ENCODE measurements at places on chromosomes 12 and 14.
A peak's percentile ranks its signal among the peaks of the same experiment; 100 is the strongest.

DNA sequence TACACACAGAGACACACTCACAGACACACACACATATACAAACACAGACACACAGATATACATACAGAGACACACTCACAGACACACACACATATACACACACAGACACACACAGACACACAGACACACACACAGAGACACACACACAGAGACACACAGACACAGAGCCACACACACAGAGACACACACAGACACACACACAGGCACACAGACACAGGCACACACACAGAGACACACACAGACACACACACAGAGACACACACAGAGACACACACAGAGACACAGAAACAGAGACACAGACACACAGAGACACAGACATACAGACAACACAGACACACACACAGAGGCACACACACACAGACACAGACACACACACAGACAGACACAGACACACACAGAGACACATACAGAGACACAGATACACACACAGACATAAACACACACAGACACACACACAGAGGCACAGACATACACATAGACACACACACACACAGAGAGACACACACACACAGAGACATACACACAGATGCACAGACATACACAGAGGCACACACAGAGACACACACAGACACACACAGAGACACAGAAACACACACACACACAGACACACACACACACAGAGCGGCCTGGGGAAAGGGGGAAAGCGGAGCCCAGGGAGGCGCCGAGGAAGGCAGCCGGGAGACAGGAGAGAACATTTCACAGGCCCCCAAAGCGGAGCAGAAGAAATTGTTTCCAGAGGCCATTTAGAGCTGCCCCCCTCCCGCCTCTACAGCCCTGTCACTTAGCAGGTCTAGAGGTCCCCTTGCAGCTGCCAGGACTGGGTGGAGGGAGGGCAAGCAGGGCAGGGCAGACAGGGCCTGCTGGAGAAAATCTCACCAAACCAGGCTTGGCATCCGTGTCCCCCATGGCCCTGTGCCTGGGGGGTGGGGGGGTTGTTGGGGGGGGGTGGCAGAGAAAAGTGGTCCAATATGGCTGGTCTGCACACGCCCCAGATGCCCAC is 38.9 kb downstream of the SERPINA3 start:
- DNase-seq = no peak

DNA sequence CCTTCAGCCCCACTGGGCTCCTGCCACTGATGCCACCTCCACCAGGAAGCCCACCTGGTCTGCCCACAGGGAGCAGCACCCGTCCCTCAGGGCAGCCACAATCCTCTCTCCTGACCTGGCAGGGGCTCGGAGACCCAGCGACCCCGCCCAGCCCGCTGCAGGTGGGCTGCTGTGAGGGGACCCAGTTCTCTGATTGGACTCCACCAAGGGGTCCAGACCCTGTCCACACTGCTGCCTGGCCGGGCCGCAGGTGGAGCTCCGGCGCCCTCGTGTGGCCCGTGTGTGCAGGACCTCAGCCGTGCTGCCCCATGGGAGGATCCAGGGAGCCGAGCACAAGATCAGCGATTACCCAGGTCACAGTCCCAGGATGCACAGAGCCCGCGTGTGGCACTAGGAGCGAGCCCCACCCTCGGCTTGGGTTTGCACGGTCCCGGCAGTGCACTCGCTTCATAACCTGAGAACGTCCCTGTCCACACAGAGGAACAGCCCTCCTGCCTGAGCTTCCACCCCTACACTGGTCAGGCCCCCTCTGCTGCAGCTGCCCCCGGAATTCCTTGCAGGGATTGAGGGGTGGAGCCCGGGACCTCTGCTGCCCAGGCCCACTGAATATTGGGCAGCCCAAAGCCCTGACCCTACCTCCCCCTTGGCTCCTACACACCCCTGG is 35.4 kb upstream of the TMEM179 start:
- DNase-seq = no peak

DNA sequence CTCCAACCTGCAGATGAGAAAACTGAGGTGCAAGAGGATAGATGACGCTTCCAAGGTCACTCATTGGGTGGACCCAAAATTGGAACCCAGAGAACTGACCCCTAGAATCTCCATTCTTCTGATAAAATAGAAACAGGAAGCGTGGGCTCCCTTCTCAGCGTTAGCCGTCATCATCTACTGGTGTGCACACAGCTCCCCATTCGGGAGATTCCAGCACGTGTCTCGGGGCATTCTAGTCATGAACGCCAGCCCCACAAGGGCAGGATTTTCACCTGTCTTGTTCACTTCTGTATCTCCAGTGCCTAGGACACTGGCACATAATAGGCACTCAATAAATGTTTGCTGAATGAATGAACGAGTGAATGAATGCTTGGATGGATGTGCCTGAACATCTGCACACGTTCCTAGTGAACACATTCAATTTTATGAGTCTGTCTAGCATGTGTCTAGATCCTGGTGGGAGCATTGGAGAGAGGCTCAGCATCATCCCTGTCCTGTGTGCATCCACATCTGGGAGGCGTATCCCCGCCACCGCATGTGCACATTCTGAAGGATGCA is 30.5 kb downstream of the RASAL1 start:
- DNase-seq = no peak

- DNase-seq = no peak
Measured at GRCh38 chr12:50051101-50051806, 6.1 kb upstream of the ASIC1 start.

DNA sequence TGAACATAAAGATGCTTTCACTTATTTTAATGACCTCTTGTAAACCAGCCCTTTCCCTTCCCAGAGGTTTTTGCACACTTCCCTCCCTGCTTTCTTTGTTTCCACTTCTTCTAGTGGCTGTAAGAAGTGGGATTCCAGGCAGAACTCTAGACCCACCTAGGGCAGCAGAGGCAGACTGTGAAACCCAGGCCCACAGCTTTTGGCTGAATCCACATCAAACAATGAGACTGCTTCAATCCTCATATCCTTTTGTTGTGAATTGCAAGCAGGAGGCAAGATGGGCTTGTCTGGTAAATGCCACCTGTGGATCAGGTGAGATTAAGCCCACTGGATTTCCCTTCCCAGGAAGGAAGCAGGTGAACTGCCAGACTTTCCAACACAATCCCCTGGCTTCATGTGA is 12.8 kb downstream of the CCDC177 start:
- no peak for DNase-seq

DNA sequence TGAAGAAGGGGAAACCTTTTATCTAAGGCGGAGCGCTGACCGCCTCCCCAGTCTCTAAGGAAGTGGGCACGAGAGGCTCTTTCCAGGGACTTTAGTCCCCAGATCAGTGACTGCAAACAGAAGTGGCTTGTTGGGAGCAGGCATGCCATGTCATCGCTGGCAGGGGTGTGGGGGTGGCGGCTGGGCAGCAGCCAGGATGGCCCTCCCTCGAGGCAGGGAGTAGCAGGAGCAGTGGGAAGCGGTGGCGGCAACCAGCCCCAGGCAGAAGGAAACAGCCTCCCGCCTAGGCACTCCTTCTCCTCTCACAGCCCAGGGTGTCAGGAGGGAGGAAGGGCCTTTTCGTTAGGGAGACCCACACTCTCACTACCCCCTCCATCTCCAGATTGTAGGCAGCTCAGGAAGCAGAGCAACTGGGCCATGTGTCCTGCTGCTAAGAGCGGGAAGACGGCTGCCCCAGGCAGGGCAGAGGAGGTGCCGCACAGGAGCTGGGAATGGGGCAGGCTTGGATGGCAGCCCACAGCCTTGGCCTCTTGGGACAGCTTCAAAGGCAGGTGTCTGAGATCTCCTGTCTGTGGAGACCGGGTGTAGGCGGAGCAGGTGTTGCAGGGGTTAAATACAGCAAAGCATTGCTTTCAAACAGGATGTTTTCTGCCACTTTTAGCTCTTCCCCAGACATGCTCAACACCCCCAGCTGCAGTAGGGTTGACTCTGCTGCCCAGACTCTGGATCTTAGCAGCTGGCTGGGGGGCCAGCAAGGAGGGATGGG is 21.8 kb downstream of the VDR start:
- peak; percentile 2 for DNase-seq

DNA sequence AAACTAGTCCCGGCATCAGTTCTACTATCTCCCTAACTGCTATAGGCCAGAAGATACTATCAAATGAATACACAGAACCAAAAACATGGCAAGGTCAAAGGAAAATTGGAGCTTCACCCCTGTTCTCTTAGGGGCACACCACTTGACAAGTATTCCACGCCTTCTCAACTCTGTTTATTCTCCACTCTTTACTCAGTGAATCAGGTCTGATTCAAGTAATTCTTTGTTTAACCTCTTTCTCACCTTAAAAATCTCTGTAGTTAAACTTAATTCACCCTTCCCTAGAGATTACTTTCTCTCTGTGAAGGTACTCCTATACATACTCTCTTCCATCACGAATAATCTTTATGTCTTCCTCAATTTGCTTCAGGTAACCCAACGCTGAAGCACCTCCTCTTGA is 248.9 kb downstream of the MED13L start:
- DNase-seq = no peak

GRCh38 chr14:61107869-61108493 is 126.9 kb downstream of the SLC38A6 start:
- no peak for DNase-seq

- no peak for DNase-seq
Measured at GRCh38 chr14:94857950-94858349, 88.0 kb upstream of the GSC start.

DNA sequence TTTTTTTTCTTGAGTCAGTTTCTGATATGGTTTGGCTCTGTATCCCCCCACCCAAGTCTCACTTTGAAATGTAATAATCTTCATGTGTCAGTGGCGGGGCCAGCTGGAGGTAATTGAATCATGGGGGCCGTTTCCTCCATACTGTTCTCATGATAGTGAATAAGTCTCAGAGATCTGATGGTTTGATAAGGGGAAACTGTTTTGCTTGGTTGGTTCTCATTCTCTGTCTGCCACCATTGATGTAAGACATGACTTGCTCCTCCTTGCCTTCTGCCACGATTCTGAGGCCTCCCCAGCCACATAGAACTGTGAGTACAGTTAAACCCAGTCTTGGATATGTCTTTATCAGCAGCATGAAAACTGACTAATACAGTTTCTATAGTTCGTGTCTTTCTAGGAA is 42.9 kb downstream of the WNK1 start:
- DNase-seq = no peak

DNA sequence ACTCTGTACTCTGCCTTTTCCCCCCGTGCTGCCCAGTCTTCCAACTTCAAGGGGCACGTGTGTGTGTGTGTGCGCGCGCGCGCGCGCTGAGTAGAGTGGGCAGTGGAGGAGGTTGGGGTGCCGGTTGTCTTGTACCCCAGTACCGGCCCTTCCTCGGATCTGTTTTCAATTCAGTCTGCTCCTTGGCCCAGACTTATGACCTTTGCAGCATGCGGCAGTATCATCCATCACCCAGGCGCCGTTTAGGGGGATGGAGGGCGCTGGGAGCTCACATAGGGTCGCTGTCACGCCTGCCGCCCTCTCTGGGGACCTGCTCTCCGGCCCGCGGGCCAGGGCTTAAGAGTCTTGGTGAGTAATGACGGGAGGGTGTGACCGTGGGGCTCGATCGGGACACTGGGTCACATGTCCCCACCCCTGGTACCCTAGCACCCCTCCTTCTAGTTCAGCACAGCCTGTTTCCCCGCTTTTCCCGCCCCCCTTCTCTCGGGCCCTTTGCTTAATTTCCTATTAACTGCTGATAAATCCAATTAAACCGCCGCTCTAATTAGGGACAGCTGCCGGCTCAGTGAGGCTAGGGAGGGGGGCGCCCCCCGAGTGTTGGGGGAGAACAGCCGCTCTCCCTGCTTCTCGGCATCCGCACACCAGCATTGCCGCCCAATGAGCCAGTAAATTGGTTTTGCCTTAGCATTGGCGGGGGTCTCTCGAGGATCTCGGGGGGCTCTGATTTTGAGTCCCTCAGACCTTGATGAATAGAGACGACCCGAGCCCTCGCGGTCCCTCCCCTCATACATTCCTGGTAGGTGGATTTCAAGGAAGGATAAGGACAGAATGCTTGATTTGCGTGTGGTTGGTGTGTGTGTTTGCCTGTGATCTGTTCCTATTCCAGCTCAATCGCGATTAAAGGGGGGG is 9.3 kb downstream of the STAC3 start:
- DNase-seq = no peak

DNA sequence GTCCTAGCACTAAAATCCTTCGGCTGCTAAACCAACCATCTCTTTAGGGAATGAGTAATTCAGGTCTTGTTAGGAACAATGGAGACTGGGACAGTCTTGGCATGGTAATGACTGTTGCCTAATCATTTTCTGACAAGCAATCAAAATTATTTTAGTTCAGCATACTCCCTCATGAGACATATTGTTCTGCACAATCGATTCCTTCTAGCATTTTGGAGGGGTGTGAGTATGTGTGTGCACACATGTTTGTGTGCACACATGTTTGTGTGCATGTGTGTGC is 2.1 kb upstream of the KRT1 start:
- no peak for DNase-seq

GRCh38 chr14:88196925-88197324 is 126.1 kb downstream of the KCNK10 start:
- no peak for DNase-seq

DNA sequence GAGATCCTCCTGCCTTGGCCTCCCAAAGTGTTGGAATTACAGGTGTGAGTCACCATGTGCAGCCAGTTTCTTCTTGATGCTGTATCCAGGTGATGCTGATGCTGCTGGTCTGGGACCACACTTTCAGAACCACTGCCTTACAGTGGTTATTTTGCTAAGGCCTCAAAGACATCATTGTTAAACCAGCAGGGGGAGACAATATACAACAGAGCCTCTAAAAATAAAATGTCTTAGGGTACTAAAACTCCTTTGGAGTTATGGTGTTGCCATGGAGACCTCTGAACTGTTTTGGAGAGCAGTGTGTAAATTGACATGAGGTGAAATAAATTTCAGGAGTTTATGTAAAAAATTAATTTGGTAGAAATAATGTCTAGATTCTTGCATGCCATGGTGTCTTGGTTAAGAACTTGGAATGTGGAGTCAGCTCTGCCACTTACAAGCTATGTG is 1.1 kb upstream of the ARG2 start:
- DNase-seq = peak; percentile 15

DNA sequence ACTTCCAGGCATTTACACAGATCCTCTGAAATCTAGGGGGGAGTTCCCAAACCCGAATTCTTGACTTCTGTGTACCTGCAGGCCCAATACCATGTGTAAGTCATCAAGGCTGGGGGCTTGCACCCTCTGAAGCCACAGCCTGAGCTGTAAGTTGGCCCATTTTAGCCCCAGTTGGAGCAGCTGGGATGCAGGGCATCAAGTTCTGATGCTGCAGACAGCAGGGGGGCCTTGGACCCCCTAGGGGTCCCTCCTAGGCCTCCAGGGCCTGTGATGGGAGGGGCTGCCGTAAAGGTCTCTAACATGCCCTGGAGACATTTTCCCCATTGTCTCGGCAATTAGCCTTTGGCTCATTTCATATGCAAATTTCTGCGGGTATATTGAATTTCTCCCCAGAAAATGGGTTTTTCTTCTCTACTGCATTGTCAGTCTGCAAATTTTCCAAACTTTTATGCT is 59.5 kb downstream of the LRIG3 start:
- DNase-seq = no peak

- DNase-seq = no peak
Measured at GRCh38 chr12:31951939-31952338, 7.3 kb upstream of the RESF1 start.

Data from NCI-H1436 treated with DMSO at 0.1 percent for 48 hours (cell line).